Aorta (tissue), 5 donors: ENCODE measurements at places on chromosomes 7 and 10. TPM values are rescaled to one million over a fixed set of nuclear protein-coding genes. Genes with fewer than 3 reads are reported as not detected.

DNA sequence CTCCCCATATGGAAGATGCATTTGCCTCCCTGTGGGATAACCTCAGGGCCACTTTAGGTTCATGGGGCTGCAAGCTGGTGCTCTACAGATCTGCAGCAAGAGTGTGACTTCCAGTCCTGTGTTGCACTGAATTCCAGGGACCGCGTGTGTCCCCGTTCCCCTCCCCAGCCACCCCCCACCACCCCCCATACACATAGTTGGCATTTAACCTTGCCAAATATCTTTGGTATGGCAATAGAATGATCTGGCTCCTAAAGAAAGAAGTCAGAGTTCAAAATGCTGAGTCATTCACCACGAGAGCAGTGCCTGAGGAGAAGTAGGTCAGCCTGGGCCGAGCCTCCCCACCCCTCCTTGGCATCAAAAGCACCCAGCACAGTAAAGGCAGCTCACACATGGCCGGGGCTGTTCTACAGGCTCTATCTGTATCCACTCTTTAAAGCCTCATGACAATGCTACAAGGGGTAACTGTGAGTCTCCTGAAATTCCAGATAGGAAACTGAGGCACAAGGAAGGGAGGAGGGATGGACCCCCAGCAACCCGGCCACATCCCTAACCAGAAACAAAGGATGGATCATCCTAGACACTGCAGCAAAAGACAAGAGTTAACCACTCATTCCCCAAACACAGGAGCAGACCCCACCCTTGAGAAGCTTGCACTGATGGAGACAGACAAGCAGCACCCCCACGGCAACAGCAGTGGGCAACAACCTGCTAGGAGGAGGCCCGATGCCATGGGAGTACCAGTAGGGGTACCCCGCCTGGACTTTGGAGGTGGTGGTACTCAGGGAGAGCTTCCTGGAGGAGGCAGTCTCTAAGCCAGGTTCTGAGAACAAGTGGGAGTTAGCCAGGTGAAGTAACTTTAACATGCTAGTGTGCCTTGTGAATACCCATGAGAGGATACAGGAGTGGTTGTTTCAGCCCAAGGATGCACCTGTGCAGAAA is 70.3 kb upstream of the NANOS1 start:
- no peak for DNase-seq

DNA sequence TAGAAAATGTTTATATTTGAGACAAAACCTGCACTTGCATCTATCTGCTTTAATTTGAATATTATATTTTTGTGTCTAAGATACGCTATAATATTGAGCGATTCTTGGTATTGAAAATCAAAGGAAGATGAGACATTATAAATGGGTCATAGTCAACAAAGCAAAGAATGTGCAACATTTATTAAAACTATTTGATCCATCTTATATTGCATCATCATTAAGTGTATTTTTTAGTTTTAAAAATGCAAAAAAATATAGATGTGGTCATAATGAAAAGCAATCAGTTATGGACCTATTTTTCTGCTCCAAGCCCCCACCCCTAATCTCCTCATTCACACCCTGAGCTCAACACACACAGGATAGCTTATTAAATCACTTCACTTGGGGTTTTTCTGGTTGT is 847.3 kb downstream of the NRG3 start:
- DNase-seq: no peak

GRCh38 chr10:38184477-38184876 is 90.3 kb downstream of the ZNF37A start:
- no peak for DNase-seq

DNA sequence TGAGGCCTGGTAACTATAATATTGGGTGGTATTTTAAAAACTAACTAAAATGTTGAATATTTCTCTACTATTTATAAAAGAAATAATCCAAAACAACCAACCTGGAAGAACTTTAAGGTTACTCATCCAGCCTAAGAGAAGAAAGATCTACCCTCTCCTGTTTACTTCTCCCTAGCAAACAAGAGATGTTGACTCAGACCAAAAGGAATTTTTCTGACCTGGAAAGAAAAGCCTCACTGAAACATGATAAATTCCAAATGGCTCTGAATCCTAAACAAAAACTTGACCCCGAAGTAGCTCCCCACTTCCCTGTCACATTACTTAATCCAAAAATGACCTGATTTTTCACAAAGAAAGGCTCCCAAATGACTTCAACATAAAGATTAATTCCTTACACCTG is 101.2 kb downstream of the PARD3 start:
- no peak for DNase-seq

- DNase-seq: no peak
Measured at GRCh38 chr7:108146070-108146842, 16.1 kb upstream of the LAMB4 start.

GRCh38 chr7:80334196-80334595 is 177.7 kb downstream of the GNAT3 start:
- no peak for DNase-seq

- DNase-seq: no peak
Measured at GRCh38 chr7:129764247-129765084, 152.9 kb downstream of the NRF1 start.

DNA sequence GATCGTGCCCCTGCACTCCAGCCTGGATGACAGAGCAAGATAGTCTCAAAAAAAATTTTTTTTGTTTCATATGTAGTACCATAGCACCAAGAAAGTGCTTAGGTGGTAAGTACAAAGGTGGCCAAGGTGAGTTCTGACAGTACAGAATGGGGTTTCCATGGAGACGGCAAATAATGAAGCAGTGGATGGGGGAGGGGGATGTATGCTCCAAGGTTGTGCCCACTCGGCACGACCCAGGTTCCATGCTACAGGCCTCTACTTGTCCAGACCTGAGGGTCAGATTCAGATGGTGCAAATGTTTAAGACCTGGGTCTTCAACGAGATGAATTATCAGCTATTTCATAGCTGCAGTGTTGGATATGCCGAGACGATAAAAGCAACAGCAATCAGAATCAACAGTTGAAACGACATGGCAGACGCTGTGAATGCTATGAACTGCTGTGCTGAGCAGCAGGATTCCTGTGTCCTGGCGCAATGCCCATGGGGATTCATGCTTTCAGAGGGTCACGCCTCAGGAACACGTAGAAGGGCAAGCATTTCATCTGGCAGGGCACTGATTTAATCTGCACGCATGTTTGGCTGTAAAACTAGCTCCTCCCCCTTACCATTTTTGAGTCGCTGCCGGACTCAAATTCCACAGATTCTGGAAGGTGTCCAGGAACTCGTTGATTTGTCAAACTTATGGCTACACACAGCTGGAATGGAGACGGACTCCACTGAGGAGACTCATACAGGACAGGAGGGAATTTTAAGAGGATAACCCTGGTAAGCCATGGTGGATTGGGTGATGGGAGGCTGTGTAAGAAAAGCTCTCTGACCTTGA is 256.5 kb downstream of the FRMD4A start:
- DNase-seq: peak; percentile 96

DNA sequence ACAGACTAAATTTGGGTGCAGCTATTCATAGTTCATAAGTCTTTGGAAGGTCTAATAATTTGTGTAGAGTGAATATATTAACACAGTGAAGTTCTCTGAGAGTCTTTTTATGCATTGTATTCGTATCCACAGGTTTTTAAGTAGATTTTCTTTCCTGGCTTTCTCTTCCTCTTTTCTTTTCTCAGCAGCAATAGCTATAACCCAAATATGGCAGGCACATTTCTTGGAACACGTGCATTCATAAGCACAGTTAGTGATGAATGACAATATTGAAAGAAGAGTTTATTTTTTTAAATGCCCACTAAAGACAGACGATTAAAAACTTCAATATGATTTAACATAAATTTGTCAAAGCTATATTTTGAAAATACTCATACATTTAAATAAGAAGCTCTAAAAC is 220.5 kb upstream of the MBL2 start:
- no peak for DNase-seq

DNA sequence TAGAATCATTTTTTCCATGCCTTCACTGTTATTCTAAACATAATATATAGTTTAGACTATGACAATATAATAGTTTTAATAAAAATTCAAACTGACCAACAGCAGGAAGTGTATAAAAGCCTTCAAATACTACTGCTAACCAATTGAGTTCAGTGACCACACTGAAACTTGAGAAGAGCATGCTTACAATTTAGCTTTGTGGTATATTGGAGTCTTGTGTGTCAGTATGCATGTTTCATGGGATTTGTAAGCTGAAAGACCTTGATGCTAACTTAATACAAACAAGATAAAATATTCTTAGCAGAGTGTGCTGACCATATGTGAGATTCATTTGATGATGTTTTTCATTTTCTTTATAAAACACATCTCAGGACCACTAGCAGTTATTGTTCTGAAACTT is 395.5 kb downstream of the SUGCT start:
- no peak for DNase-seq

GRCh38 chr7:1536743-1537534 is 6.4 kb downstream of the MAFK start:
- DNase-seq: peak; percentile 97

GRCh38 chr10:31896968-31897384 is 31.7 kb downstream of the ARHGAP12 start:
- DNase-seq: no peak

GRCh38 chr10:16964576-16965343 is 147.5 kb upstream of the RSU1 start:
- DNase-seq: no peak

GRCh38 chr7:117071551-117071950 is 118.2 kb downstream of the ST7 start:
- no peak for DNase-seq

- DNase-seq: no peak
Measured at GRCh38 chr10:62492012-62492869, 118.1 kb downstream of the ZNF365 start.

GRCh38 chr10:88322324-88323063 is 260.6 kb downstream of the RNLS start:
- no peak for DNase-seq

DNA sequence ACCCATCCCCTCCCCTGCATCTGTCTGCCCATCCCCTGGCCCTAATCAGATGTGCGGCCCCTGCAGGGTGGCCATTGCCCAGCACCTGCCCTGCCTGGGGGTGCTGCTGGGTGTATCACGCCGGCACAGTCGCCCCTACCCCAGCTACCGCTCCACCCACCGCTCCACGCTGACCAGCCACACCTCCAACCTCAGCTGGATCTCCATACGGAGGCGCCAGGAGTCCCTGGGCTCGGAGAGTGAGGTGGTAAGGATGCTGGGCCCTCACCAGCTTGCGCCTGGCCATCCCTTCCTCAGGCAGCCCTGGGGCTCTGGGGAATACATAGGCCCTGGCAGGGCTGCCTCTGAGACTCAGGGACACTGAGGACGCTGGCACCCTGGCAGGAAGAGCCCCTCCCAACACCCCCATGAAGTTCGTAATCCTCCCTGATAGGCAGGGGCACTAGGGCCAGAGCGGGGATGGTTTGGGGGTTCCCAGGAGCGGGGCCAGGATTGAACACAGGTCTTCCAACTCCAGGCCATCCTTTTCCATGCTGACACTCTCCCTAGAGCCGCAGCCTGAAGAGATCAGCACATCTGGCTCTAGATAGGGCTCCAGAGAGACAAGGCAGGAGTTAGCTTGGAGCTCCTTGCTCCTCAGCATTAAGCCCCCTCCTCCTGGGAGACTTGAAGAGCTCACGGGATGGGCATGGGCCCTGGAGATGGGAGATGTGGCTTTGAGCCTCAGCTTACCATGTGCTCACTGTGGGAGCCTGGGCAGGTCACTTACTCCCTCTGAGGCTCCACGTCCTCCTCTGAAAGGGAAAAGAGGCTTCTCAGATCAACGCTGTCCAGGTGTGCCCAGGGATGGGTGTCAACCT is 5.9 kb upstream of the LDB3 start:
- DNase-seq: peak; percentile 69

- DNase-seq: no peak
Measured at GRCh38 chr7:71372991-71373390, 241.0 kb downstream of the GALNT17 start.

GRCh38 chr10:100119726-100120125 is 38.1 kb upstream of the CPN1 start:
- DNase-seq: no peak

- peak; percentile 57 for DNase-seq
Measured at GRCh38 chr10:6327961-6328698, 125.4 kb downstream of the PFKFB3 start.

- no peak for DNase-seq
Measured at GRCh38 chr10:47296156-47296894, 3.7 kb upstream of the GDF10 start.

DNA sequence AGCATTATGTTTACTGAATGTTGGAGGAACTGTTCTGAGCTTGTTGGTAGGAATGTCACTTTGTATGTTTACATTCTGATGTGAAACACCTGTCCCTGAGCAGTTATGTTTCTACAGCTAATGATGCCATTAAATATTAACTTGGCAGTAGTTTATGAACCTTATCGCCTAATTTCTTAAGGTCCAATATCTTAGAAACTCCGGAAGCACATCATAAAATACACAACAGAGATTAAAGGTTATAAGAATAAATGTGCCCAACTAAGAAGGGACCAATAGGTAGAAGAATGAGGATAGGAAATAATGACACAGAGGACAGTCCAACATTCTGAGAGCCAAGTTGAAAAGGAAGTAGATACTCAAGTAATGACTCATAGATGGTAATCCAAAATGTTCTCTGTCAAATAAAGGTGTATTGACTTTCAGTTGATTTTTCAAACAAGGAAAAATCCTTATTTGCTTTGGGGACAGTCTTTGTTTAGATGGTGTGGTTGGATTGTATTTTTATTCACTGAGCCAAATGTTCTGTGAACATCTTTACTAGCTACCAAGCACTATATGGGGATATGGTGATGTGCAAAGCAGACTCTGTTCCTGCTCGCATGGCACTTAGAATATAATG is 31.9 kb downstream of the LCOR start:
- no peak for DNase-seq

GRCh38 chr7:124777268-124777667 is 11.7 kb upstream of the GPR37 start:
- DNase-seq: no peak

DNA sequence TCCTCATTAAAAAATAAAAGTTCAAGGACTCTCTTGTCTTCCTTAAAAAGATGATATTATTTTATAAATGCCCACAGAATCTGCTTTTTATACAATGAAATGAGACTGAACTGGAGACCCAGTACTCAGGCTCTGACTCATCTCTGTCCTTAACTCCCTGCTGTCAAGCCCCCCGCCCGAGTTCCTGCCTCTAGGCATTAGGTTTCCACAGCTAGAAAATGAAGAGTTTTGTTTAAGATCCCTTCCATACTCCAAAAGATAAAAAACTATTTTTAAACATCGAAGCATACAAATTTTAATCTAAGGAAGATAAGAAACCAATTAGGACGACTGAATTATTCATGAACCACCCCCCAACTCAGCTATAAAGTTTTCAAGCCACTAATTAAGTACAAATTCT is 97.7 kb upstream of the FEZF1 start:
- DNase-seq: no peak

- peak; percentile 46 for DNase-seq
Measured at GRCh38 chr7:143884969-143885559, 16.9 kb downstream of the TCAF1 start.

- DNase-seq: no peak
Measured at GRCh38 chr10:60394446-60394845, 4.8 kb upstream of the ANK3 start.

GRCh38 chr10:8058274-8059111 is 4.0 kb downstream of the GATA3 start:
- no peak for DNase-seq

- DNase-seq: peak; percentile 89
Measured at GRCh38 chr10:122462533-122463465, 1.4 kb downstream of the HTRA1 start.

GRCh38 chr10:15137636-15138035 is 30.9 kb downstream of the NMT2 start:
- DNase-seq: no peak

The INPP5A gene
- 37.7 TPM for polyA plus RNA-seq

The STEAP2 gene
- polyA plus RNA-seq: 3.1 TPM

The SUN3 gene
- not detected for polyA plus RNA-seq

The CDH23 gene
- 0.50 TPM for polyA plus RNA-seq

The THAP5 gene
- polyA plus RNA-seq: 13.0 TPM

The AOAH gene
- polyA plus RNA-seq: 13.5 TPM

The MMP21 gene
- not detected for polyA plus RNA-seq
